ENCODE measurements at places on chromosomes 1 and 21.

DNA sequence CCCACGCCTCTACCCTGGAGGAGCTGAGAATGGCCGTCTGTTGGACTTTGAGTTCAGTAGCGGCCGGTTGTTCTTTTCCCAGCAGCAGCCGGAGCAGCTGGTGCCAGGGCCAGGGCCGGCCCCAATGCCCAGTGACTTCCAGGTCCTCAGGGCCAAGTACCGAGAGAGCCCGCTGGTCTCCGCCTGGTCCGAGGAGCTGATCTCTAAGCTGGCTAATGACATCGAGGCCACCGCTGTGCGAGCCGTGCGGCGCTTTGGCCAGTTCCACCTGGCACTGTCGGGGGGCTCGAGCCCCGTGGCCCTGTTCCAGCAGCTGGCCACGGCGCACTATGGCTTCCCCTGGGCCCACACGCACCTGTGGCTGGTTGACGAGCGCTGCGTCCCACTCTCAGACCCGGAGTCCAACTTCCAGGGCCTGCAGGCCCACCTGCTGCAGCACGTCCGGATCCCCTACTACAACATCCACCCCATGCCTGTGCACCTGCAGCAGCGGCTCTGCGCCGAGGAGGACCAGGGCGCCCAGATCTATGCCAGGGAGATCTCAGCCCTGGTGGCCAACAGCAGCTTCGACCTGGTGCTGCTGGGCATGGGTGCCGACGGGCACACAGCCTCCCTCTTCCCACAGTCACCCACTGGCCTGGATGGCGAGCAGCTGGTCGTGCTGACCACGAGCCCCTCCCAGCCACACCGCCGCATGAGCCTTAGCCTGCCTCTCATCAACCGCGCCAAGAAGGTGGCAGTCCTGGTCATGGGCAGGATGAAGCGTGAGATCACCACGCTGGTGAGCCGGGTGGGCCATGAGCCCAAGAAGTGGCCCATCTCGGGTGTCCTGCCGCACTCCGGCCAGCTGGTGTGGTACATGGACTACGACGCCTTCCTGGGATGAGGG lies 28.5 kb upstream of the SPSB1 start:
- H3K4me3 ChIP-seq = no peak overlapping the region
- H3K27me3 ChIP-seq = no peaks in the 10 kb centered on the region
- H3K4me1 ChIP-seq = no peaks in the 10 kb centered on the region
- no peak for DNase-seq

- peak overlapping the region; percentile 99 for H3K27ac ChIP-seq
- H3K27me3 ChIP-seq = no peaks in the 10 kb centered on the region
- H3K4me3 ChIP-seq = peak overlapping the region; percentile 82
Measured at GRCh38 chr1:172533513-172534151, 682 bp downstream of the SUCO start.

DNA sequence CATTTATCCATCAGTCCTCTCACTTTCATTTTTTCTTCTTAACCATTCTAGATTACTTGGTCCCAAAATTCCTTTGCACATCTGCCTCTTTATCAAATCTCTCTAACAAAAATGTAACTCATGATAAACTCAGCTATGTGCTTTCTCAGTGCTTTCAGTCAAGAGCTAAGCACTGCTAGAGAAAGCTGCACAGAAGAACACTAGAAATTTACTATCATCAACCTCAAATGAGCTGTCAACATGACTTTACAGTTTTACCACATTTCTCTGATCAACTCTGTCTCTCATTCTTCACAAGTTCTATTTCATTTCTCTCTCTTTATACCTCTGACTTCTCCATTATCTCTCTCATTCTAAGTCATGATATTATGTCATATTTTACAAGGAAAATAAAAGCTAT lies 54.2 kb upstream of the PRKACB start:
- H3K4me3 ChIP-seq = no peak overlapping the region
- no peak overlapping the region for H3K27ac ChIP-seq
- no peaks in the 10 kb centered on the region for H3K27me3 ChIP-seq
- no peak for DNase-seq
- peaks cover 10% of the 10 kb centered on the region for H3K36me3 ChIP-seq

DNA sequence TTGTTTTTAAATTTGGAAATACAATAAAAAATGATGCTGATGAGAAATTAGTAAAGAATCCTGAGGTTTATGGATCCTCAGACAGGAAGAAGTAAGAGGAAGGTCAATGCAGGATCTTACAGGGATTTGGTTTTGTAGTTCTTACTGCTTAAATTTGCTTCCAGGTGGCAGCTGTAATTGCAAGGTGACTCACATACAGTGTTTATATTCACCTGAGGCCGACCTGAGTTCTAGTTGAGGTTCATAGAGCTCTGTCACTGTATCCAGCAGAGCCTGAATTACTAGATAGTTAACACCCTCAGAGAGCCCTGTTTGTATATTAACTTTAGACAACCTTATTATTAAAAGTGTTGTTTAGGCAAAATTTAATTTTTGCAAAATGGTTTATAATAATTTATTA lies 1.4 kb upstream of the WDR26 start:
- peaks cover 9% of the 10 kb centered on the region for H3K4me1 ChIP-seq
- DNase-seq = peak; percentile 53
- H3K36me3 ChIP-seq = peaks cover 4% of the 10 kb centered on the region

GRCh38 chr1:233242827-233243483 lies 52.6 kb downstream of the PCNX2 start:
- peaks cover 3% of the 10 kb centered on the region for H3K36me3 ChIP-seq
- H3K27me3 ChIP-seq = no peaks in the 10 kb centered on the region
- no peak overlapping the region for H3K27ac ChIP-seq
- peak; percentile 59 for DNase-seq
- no peak overlapping the region for H3K4me3 ChIP-seq

DNA sequence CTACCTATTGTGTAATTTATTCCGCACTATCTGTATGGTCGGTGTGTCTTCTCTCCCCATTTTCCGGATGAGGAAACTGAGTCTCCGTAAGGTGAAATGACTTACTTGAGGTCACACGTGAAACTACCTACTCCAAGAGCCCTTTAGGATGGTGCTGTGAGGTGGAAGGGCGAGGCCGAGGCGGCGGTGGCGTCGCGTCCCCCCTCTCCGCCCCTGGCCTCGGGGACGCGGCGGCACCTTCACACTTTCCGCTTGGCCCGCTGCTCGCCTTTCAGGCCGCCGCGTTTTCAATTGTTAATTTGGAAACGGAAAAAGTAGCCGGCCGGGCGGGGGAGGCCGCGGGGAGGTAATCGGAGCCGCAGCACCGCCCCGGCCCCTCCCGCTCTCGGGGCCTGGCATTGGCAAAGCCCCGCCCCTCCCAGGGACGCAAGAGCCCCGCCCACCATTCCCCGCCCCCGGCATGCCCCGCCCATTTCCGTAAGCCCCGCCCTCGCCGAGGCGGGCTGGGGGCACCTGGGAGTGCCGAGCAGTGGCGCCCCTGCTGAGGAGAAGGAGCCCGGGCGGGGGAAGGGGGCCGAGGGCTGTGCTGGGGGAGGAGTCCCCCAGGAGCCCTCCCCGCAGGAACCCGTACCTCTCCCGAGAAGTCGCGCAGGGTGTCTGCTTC lies 18.6 kb downstream of the KCNQ4 start:
- DNase-seq = peak; percentile 82
- no peaks in the 10 kb centered on the region for H3K36me3 ChIP-seq
- H3K4me3 ChIP-seq = peak overlapping the region; percentile 52
- H3K27me3 ChIP-seq = no peaks in the 10 kb centered on the region
- peaks cover 4% of the 10 kb centered on the region for H3K4me1 ChIP-seq

DNA sequence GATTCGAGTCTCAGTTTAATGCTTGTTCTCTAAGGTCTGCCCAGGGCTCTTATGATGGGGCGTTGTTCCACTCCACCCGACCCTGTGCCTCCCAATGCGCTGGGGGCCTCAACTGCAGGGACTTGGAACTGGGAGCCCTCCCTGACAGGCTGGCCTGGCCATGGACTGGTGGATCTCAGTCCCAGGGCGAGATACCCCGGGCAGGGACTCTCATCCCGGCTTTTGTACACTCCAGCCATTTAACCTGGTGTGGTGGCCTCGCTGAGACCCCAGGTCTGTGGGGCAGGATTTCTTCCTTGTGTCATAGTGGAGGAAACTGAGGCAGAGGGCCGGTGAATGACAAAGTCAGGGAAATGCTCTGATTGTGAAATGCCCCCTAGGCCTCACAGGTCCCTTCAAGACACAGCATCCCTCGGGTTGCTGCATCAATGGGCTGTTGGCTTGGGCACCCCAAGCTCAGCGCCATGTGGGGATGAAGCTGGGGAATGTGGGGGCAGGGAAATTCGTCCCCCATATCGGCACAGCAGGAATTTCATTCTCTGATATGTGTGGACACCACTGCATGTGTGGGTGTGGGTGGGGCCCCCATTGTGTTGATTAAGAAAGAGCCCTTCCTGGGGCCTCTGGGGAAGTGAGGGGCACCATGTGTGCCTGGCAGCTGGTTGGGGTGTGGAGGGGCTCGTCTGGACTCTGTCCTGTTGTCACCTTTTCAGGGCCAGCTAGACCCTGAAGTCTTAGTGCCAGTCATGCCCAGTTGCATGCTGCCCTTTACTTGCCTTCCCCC lies 19.9 kb upstream of the ZNF678 start:
- no peak overlapping the region for H3K27ac ChIP-seq
- DNase-seq = no peak
- H3K4me1 ChIP-seq = peaks cover 10% of the 10 kb centered on the region
- H3K4me3 ChIP-seq = no peak overlapping the region
- H3K36me3 ChIP-seq = no peaks in the 10 kb centered on the region

GRCh38 chr21:44062380-44062779 lies 44.8 kb upstream of the PWP2 start:
- no peaks in the 10 kb centered on the region for H3K4me1 ChIP-seq
- H3K27ac ChIP-seq = no peak overlapping the region
- no peak overlapping the region for H3K4me3 ChIP-seq
- DNase-seq = no peak
- H3K27me3 ChIP-seq = no peaks in the 10 kb centered on the region

DNA sequence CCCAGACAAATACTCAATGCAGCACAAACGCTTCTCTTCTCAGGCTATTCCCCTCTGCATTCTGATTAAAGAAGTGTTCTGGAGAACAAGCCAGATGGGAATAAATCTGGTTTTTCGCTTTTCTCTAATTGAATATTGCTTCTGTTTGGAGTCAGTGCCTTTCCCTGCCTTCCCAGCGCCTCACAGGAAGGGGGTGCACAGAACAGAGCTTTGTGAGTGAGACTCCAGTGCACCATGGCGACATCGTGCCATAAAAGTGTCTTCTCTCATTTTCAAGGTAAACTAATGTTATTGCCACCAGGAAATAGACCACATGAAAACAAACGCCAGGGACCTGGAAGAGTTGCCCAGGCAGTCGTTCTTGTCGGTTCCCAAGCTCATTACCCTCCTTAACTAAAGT lies 43.6 kb upstream of the SLC45A1 start:
- peaks cover 9% of the 10 kb centered on the region for H3K4me1 ChIP-seq
- peak; percentile 56 for DNase-seq
- H3K36me3 ChIP-seq = no peaks in the 10 kb centered on the region
- no peaks in the 10 kb centered on the region for H3K27me3 ChIP-seq

GRCh38 chr21:32413015-32413504 lies 554 bp downstream of the EVA1C start:
- H3K4me1 ChIP-seq = no peaks in the 10 kb centered on the region
- peak overlapping the region; percentile 99 for H3K27ac ChIP-seq
- DNase-seq = peak; percentile 56
- peak overlapping the region; percentile 80 for H3K4me3 ChIP-seq

- peaks cover 29% of the 10 kb centered on the region for H3K36me3 ChIP-seq
- no peak for DNase-seq
- no peak overlapping the region for H3K27ac ChIP-seq
- no peak overlapping the region for H3K4me3 ChIP-seq
- H3K4me1 ChIP-seq = peaks cover 9% of the 10 kb centered on the region
Measured at GRCh38 chr1:44635439-44635838, 38.8 kb downstream of the TMEM53 start.

DNA sequence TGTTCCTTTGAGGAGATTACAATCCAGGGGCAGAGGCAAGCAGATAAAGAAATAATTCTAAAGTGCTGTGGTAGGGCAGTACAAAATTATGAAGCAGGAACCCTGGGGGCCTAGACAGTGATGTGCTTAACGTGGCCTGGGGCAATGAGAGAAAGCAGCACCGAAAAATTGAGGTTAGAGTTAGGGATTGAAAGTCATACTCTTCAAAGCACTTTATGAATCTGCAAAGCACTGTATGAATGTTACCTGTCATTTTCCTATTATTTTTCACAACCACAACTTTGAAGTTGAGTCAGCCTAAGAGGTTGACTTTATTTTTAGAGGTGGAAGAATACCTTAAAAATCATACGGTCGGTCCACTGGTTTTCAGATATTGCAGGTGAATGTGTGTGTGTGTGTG lies 183.4 kb upstream of the NFIA start:
- H3K36me3 ChIP-seq = no peaks in the 10 kb centered on the region
- no peak for DNase-seq
- no peaks in the 10 kb centered on the region for H3K27me3 ChIP-seq
- peaks cover 10% of the 10 kb centered on the region for H3K4me1 ChIP-seq
- no peak overlapping the region for H3K4me3 ChIP-seq
- H3K27ac ChIP-seq = no peak overlapping the region

GRCh38 chr21:39873687-39874086 lies 6.4 kb downstream of the PCP4 start:
- H3K4me1 ChIP-seq = no peaks in the 10 kb centered on the region
- H3K27me3 ChIP-seq = no peaks in the 10 kb centered on the region
- H3K27ac ChIP-seq = no peak overlapping the region
- H3K36me3 ChIP-seq = no peaks in the 10 kb centered on the region
- DNase-seq = no peak
- no peak overlapping the region for H3K4me3 ChIP-seq

GRCh38 chr1:156394835-156395461 lies 25.9 kb downstream of the RHBG start:
- no peaks in the 10 kb centered on the region for H3K4me1 ChIP-seq
- H3K36me3 ChIP-seq = no peaks in the 10 kb centered on the region
- DNase-seq = no peak
- peaks cover 1% of the 10 kb centered on the region for H3K27me3 ChIP-seq

- peak; percentile 1 for DNase-seq
- no peaks in the 10 kb centered on the region for H3K27me3 ChIP-seq
- no peak overlapping the region for H3K4me3 ChIP-seq
- H3K4me1 ChIP-seq = no peaks in the 10 kb centered on the region
- no peaks in the 10 kb centered on the region for H3K36me3 ChIP-seq
Measured at GRCh38 chr21:38295997-38296764, 39.4 kb downstream of the KCNJ15 start.

GRCh38 chr1:19212167-19212566 lies 2.1 kb upstream of the UBR4 start:
- no peak overlapping the region for H3K27ac ChIP-seq
- H3K36me3 ChIP-seq = peaks cover 14% of the 10 kb centered on the region
- no peak for DNase-seq
- H3K4me3 ChIP-seq = no peak overlapping the region

DNA sequence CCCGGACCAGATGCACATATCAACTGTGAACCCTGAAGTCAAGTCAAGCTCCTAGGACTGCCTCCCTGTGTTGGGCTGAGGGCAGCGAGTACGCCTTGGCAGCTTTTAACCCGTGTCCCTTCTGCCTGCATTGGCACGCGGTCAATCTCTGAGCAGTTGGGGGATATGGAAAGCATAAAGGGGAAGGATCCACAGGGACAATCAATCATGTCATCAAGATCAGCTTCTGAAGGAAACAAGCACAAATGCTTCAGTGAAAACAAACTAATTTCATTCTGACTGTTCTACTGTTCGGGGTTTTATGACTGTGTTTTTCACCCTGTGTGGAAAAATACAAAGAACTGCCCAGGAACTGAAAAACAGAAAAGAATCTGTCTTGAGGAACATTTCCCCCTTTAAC lies 106.2 kb downstream of the RUNX1 start:
- H3K4me3 ChIP-seq = no peak overlapping the region
- H3K27ac ChIP-seq = no peak overlapping the region
- H3K27me3 ChIP-seq = no peaks in the 10 kb centered on the region
- H3K36me3 ChIP-seq = no peaks in the 10 kb centered on the region
